Activated CD4-positive, alpha-beta T cell treated with anti-CD3 and anti-CD28 coated beads, Interleukin-2, amount 50 U/mL, for 24 hours (primary cell): ENCODE measurements at places on chromosomes 13 and 19.

DNA sequence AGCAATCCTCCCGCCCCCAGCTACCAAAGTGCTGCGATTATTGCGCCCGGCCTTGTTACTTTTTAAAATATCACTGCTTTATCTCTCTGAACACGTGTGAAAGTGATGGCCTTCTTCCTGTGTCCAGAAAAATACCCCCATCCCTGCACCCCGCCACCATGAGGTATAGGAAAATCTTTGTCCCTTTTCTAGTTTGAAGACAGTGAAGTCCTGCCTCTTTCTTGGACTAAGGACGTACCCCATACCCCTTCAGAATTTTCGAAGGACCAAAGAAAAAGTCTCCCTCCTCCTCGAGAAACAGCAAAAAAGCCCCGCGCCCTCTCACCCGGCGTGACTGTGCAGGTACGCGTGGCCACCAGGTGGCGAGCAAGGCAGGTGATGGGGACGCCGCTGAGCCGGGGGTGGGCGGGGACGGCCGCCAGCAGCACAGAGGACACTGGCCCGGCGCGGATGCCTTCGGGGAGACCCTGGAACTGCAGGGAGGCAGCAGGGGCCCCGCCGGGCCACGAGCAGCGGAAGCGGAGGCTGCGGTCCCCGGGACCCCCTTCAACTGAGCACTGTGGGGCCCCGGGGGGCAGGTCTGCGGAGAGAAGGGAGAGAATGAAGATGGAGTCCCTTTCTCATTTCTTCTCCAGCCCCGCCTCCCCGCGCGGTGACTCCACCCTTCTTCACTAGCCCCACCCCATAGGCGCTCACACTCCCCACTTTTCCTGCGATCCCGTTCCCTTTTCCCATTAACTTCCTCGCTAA, 3.2 kb downstream of the VSIG10L start:
- DNase-seq, result peak; percentile 83

GRCh38 chr13:109802936-109803335, 16.6 kb upstream of the IRS2 start:
- no peak for DNase-seq

GRCh38 chr13:99119656-99120055, 81.0 kb upstream of the UBAC2 start:
- peak; percentile 6 for DNase-seq

DNA sequence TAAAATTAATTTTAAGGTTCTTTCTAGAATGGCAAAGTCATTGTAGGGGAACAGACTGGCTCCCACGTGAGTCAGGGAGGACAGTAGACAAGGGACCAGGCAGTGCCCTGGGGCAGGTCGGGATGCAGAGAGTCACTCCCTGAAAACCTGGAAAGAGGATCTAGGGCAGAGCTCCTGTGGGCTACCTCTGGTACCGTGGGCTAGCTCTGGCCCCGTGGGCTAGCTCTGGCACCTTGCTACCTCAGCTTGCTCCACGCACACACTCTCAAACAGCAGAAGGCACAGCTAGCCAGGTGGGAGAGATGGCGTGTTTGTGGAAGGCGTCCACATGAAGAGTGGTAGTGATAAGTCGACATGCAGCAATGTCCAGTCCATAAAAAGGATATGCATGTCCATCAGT, 66.7 kb upstream of the ARHGEF7 start:
- DNase-seq, result no peak

DNA sequence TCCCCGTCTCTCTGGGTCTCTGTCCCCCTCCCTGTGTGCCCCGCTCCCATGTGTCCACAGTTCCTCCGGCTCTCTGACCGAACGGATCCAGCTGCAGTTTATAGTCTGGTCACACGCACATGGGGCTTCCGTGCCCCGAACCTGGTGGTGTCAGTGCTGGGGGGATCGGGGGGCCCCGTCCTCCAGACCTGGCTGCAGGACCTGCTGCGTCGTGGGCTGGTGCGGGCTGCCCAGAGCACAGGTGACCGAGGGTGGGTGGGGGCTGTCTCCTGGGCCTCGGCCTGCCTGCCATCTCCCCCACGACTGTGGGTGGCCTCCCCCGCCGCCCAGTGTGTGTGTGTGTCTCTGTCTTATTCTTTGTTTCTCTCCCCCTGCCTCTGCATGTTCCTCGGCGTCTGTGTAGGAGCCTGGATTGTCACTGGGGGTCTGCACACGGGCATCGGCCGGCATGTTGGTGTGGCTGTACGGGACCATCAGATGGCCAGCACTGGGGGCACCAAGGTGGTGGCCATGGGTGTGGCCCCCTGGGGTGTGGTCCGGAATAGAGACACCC, 10.3 kb downstream of the TRPM4 start:
- DNase-seq, result no peak

DNA sequence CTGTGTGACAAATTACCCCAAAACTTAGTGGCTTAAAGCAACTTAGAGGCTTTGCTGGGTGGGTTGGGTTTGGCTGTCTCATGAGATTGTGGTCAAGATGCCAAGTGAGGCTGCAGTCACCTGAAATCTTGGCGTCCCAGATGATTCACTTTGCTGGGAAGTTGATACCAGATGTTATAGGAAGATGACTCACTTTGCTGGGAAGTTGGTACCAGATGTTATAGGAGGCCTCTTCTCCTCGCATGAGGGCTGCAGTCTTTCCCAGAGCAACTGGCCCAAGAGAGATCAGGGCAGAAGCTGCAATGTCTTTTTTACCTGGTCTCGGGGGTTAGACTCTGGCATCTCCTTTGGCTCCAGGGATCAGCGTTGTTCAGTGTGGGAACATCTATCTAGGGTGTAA, 16.8 kb downstream of the TEX29 start:
- DNase-seq, result no peak

GRCh38 chr19:5313307-5313706, 27.3 kb downstream of the PTPRS start:
- DNase-seq, result no peak

DNA sequence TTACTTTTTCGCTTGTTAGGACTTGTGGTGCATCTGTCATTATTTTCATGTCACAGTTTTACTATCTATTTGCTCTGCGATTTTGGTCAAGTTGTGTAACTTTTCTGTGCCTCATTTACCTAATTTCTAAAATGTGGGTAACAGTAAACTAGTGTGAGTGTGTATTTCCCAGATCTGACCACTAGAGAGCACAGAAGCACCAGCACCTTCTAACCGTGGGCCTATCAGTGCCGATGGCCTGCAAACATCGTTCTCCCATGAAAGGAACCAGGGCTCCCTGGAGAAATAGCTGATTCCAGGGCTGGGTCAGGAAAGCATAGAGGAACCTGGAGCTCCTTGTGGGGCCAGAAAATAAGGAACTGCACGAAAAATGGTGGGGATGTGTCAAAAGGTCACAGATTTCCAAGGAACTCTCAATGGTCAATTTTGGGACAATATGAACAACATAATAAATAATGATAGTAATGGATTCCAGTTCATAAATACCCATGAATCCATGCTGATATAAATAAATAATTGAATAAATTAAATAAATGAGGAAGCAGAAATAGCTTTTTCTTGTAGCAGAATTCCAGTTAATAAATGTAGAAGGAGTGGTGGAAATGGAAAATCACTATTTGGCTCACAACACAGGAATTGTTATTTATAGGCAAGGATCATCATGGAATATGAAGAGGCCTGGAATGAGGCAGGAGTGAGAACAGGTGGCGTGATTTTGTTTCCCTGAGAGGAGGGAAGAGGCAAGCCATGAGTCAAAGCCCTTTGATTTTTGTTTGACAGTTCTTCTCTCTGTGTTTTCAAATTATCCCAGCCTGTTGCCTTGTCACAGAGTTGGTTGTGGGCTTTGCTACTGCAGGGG, 31.1 kb downstream of the CEACAM8 start:
- peak; percentile 8 for DNase-seq

- DNase-seq, result no peak
Measured at GRCh38 chr13:43785650-43786471, 911 bp downstream of the ENOX1 start.

GRCh38 chr19:41298348-41298964, 11.5 kb upstream of the CCDC97 start:
- DNase-seq, result no peak

- no peak for DNase-seq
Measured at GRCh38 chr19:57813919-57814504, 701 bp downstream of the ZNF552 start.

DNA sequence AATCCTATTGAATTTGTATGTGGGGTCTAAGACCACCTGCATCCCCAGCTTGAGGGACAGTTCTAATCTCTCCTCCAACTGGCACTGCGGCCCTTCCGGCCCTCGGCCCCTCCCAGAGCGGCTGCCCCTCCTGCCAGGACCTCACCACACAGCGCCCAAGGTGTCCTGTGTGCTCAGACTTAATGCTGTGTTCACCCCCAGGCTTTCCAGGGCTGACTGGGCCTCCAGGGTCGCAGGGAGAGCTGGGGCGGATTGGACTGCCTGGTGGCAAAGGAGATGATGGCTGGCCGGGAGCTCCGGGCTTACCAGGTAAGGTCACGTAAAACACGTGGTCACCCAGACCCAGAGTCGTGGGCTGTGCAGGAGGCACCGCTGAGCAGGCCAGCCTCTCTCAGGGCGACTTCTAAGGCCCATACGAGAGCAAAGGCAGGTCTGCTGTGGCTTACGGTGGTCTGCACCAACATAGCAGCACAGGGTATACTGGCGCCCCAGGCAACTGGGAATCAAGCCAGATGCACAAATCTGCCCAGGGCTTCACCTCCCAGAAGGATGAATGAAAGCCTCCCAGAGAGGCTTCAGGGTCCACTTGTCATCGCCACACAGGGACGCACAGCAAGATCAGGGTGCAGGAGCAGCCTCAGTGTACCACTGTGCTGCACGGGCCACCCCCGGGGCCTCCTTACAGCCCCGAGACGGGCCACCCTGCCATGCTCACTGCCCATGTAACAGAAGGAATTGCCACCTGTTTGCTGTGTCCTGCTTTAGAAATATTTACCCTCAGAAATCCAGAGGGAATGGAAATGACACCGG, 69.4 kb downstream of the RAB20 start:
- no peak for DNase-seq

- DNase-seq, result no peak
Measured at GRCh38 chr19:2998642-2999041, 21.3 kb downstream of the TLE6 start.

DNA sequence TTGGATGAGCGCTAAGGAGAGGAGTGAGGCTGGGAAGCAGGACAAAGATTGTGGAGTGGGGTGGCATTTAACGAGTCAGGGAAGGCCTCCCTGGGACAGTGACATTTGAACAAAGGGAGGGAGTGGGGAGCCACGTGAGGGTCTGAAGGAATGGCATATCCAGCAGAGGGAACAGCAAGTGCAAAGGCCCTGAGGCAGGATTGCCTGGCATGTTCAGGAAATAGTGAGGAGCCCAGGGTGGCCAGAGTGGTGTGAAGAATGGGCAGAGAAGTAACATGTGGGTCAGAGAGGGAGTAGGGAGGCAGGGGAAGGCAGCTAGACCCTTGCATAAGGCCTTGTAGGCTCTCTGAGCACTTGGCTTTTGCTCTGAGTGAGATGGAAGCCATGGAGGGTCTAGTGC, 14.9 kb upstream of the PVR start:
- no peak for DNase-seq

DNA sequence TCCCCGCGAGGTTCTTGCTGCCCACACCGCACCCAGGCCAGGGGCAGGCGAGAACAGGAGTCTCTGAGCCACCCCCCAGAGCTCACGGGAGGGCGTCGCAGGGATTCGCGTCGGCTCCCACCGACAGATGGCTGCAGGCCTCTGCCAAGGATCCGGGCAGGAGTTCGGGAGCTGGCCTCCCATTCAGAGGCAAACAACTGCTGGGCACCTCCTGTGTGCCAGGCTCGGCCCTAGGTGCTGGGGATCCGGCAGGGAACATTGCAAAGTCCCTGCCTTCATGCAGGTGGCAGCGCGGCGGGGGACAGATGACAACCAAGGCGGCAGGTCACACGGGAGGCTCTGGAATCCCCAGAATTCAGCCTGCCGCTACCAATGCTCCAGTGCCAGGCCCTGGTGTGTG, 25.3 kb downstream of the LRRC4B start:
- no peak for DNase-seq

- DNase-seq, result no peak
Measured at GRCh38 chr13:20559659-20560356, 7.1 kb upstream of the IFT88 start.

- DNase-seq, result no peak
Measured at GRCh38 chr13:98975822-98976261, 2.0 kb downstream of the DOCK9 start.

DNA sequence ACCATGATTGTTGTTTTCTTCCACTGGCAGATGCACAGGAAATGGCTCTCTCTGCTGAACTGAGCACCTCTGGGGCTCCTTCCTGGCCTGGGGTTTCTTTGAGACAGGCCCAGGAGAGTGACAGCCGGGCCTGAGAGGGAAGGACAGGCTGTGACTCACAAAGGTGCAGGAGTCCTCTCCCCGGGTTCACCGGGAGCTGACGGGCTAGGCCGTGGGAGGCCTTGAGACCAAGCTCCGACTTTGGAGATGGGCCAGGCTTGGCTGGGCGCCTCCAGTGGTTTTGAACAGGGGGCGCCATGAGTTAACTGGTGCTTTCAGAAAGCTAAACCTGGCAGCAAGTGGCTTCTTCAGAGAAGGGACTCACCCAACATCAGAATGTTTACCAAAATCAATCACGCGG, 143.4 kb downstream of the URI1 start:
- DNase-seq, result no peak

GRCh38 chr13:99988529-99989275, 7.1 kb downstream of the ZIC2 start:
- no peak for DNase-seq

GRCh38 chr19:49567861-49568441, 12.4 kb downstream of the NOSIP start:
- no peak for DNase-seq

- no peak for DNase-seq
Measured at GRCh38 chr13:23432626-23433025, 876 bp downstream of the SACS start.

DNA sequence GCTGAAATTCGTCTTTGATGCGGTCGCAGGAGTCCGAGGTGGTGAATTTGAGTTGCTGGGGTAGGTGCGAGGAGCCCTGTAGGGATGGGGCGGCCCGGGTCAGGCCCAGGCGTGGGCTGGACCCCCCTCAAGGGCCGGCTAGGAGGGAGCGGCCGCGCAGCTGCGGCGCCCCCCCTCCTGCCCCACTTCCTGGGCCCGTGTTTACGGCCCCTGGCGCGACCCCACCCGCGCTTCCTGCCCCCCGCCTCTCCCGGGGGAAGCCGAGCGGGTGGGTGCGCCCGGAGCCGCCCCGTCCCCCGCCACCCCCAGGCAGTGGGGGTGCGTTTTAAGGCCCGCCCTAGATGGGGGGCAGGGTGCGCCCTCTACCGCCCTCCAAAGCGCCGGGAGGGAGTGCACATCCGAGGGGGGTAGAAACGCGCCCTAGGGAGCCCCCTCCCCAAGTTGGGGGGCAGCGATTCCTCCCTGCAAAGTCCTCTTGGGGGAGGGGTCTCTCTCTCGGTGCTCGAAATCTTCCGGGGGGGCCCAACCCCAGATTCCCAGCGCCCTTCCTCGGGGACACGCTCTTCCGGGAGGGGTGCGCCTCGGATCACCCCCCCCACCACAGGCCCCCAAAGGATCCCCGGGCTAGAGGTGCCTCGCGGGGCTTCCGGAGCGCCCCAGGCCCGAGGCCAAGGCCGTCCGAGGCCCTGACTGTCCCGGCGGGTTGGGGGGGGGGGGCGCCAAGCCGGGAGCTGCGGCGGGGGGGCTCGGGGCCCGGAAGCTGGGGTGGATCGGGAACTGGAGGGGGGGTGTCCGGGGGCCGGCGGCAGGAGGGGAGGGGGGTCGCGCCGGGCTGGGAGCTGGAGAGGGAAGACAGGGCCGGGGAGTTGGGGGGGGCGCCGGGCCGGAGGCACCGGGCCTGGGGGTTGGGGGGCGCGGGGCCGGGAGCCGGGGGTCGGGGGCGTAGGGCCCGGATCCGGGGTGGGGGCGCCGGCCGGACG, 823 bp downstream of the TLE5 start:
- peak; percentile 32 for DNase-seq

- no peak for DNase-seq
Measured at GRCh38 chr13:25132751-25133390, 36.9 kb downstream of the PABPC3 start.

- no peak for DNase-seq
Measured at GRCh38 chr13:77913003-77913402, 5.6 kb downstream of the EDNRB start.
